T-helper 17 cell (primary cell): ENCODE measurements at places on chromosomes 3 and 15.

- no peak for DNase-seq
Observed at GRCh38 chr15:94327356-94327936, 96.1 kb downstream of the MCTP2 start.

DNA sequence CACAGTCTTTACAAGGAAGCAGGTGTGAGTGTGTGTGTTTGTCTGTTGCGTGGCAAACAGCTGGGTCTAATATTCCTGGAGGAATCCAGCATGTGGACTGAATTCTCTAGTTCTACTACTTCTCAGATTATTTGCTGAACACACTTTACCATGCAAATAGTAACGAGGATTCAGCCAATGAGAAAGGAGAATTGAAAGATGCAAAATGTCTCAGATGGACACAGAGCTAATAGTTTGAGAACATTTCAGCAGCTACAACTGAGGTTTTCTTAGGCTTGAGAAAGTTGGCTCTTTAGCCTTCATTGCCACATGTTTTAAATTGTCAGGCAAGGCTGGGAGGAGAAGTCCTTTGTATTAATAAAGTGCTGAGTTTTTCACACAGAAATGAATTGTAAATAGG lies 568.0 kb upstream of the MDFIC2 start:
- no peak for DNase-seq

GRCh38 chr3:46959161-46959511 lies 17.4 kb downstream of the CCDC12 start:
- DNase-seq = no peak

DNA sequence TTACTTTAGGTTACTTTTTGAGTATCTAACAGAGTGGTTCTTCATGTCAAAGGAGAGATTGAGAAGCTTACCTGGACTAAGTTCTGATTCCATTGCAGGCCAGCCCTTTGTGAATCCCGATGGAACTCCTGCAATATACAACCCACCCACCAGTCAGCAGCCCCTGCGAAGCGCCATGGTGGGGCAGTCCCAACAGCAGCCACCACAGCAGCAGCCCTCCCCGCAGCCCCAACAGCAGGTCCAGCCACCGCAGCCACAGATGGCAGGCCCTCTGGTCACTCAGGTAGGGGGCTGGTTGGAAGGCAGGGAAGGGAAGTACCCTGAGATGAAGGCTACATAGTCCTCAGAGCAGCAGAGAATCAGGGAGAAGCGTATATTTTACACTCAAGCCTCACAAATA lies 97.8 kb downstream of the ARPP21 start:
- no peak for DNase-seq

DNA sequence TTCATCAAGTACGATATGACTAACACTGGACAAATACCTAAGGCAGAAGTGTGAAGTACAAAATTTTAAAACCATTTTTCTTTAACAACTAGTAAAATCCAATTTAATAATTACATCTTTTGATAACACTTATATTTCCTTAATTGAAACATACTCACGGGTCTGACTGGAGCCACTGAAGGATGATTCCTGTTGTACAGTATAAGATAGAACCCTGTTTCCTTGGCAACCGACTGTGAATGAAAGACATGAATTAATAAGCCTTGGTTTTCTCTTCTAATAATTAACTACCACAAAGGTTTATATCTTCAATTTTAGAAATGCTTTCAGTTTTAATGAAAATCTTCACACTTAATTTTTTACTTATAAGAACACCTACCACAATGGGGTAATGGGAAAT lies 19.4 kb downstream of the DHX36 start:
- no peak for DNase-seq

- no peak for DNase-seq
Observed at GRCh38 chr3:20696388-20697150, 510.6 kb upstream of the SGO1 start.

- no peak for DNase-seq
Observed at GRCh38 chr3:186319945-186320344, 42.1 kb downstream of the DGKG start.
